RPMI7951 (cell line): ENCODE measurements at places on chromosomes 2 and 18.
A peak's percentile ranks its signal among the peaks of the same experiment; 100 is the strongest.

DNA sequence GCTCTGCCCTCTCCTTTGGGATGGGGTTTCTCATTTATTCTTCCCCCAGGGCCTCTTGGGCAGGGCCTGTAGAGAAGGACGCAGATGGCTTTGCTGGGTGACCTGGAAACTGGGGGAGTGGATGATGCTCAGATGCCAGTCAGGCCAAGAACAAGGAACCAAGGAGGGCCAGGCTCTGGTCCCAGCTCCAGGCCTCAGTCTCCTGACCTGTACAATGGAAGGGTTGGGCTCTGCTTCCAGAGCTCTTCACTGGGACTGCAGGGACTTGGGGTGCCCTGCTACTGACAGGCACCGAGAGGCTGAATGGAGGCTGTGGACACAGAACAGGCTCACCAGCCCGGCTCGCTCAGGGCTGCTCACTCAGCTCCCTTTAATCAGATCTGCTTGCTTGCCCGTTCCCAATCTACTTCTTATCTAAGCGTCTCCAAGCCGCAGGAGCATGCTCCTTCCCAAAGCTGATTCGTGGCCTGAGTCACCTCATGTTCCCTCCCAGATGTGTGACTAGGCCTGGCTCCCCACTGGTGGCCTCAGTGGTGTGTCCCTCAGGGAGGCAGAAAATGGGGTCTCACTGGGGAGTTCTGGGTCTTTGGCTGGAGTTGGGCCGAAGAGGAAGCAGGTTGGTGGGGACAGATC is 82.6 kb upstream of the ODC1 start:
- no peak for DNase-seq

GRCh38 chr18:14074187-14074586 is 58.0 kb downstream of the ZNF519 start:
- DNase-seq: peak; percentile 8

GRCh38 chr18:6414118-6414722 is 491 bp downstream of the L3MBTL4 start:
- DNase-seq: no peak

- no peak for DNase-seq
Measured at GRCh38 chr2:200119236-200119635, 163.9 kb downstream of the MAIP1 start.

DNA sequence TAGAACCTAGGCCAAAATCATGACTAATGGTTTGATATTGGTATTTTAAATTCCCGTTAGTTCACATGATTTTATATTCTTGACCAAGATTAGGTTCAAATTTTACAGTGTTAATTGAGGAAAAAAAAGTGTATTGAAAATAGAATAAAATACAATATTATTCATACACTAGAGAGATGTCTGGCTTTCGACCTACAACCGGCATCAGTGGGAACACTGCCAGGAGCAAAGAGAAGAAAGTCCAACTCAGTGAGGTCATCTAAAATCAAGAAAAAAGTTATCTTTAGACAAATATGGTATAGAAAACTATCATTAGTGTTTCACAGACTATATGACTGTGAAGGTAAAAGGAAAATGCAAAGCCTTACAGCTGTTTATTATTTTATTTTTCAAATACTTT is 81.5 kb downstream of the PIGN start:
- no peak for DNase-seq

GRCh38 chr2:44713170-44713569 is 228.3 kb upstream of the SIX3 start:
- peak; percentile 7 for DNase-seq

DNA sequence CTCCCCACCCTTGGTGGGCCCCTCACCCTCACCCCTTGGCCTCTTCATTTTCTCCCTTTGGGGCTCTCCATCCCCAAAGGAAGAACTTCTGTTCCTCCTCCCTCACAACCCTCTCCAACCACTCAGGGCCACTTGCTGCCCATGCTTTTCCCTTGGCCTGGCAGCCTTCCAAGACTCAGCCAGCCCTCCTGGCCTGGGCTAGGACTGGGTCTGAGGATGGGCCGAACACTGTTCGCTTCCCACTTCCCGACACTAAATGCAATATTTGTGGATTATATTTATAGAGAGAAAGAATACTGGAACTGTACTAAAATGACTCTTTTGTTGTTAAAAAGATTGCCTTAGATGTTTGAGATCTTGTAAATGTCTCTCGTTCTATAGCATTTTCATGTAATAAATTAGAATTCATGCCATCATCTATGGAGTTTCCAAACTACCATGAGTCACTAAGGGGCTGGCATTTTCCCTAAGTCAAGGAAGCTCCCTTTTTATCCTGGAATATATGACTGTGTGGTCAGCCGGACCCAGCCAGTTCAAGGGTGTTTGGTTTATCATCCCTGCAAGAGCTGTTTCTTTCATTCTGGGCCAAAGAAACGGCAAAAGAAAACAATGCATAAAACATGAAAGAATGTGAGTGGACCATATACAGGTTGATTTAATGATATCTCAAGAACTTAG is 3.8 kb downstream of the CXCR2 start:
- peak; percentile 45 for DNase-seq

DNA sequence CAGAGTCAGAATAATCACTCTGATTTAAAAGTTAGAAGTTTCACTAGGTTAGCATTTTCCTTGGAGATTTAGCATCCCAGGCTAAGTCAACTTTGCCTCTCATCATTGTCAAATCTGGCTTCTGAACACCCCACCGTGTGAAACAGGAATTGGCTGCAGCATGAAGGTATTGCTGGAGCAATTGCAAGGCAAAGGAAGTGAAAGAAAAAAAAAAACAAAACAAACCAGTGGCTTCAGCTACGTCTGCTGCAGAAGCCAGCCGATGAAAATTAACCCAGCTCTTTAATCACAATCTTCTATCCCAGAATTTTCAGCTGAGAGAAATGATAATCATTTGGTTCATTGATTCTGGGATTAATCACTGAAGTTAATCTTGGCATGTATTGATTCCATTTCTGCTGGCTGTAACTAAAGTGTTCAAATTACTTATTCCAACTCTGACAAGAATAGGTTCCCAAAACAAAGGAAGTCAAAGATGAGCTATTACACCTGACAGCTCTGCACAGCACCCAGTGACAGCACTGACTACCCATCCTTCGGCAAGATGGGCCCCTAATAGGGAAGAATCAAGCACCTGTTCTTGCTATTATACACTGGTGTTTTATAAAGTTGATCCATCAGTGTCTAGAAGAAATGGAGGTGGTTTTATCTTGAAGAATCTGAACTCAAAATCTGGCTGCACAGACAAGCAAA is 42.7 kb upstream of the REG3G start:
- DNase-seq: no peak
